ENCODE measurements at places on chromosomes 12 and 14.

GRCh38 chr12:76785407-76785806, 21.5 kb downstream of the ZDHHC17 start:
- DNase-seq: no peak

DNA sequence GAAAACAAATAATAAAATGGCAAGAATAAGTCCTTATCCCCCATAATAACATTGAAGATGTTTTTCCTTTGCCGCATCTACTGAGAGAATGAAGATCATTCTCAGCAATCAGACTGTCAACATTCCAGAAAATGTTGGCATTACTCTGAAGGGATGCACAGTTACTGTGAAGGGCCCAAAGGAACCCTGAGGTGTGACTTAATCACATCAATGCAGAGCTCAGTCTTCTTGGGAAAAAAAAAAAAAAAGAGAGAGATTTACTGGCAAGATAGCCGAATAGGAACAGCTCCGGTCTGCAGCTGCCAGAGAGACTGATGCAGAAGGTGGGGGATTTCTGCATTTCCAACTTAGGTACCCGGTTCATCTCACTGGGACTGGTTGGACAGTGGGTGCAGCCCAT, 41.3 kb upstream of the OR6J1 start:
- DNase-seq: no peak

GRCh38 chr12:111650912-111651311, 34.8 kb downstream of the BRAP start:
- no peak for DNase-seq

GRCh38 chr12:21751517-21751916, 23.0 kb downstream of the KCNJ8 start:
- DNase-seq: no peak

DNA sequence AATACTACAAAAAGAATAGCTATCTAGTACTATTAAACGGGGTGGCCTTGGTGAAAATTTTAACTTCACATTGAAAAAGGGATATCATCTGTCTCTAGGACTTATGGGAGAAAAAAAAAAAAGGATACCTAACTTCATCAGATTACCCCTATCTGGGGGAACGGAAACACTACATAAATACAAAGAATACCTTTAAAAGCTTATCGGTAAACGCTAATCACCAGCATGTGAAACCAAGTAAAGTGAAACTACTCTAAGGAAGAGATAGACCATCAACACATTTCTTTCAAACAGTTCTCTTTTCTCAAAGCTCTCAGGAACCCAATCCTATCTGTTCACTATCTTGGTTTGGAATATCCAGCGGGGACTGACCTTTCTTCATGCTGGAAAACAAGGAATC, 3.5 kb downstream of the KICS2 start:
- no peak for DNase-seq

- no peak for DNase-seq
These were observed 167.1 kb upstream of the NOS1 start for GRCh38 chr12:117528538-117528937.

DNA sequence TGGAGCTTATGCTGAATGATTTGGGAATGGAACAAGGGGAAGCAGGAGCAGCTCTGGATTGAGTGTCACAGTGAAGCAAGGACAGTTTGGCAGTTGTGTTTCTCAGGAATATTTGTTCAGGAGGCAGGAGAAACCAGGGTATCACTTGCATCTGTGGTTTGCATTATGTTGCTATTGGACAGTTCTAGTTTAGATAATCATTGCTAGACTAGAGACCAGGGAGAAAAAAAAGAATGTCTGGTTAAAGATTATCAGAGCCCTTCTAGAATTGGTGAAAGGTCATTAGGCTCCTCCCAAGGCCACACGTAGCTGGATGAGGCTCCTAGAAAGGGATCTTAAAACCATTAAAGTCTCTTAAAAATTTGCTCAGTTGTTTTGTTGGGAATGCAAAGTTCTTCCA, 17.0 kb upstream of the SRSF5 start:
- DNase-seq: no peak

DNA sequence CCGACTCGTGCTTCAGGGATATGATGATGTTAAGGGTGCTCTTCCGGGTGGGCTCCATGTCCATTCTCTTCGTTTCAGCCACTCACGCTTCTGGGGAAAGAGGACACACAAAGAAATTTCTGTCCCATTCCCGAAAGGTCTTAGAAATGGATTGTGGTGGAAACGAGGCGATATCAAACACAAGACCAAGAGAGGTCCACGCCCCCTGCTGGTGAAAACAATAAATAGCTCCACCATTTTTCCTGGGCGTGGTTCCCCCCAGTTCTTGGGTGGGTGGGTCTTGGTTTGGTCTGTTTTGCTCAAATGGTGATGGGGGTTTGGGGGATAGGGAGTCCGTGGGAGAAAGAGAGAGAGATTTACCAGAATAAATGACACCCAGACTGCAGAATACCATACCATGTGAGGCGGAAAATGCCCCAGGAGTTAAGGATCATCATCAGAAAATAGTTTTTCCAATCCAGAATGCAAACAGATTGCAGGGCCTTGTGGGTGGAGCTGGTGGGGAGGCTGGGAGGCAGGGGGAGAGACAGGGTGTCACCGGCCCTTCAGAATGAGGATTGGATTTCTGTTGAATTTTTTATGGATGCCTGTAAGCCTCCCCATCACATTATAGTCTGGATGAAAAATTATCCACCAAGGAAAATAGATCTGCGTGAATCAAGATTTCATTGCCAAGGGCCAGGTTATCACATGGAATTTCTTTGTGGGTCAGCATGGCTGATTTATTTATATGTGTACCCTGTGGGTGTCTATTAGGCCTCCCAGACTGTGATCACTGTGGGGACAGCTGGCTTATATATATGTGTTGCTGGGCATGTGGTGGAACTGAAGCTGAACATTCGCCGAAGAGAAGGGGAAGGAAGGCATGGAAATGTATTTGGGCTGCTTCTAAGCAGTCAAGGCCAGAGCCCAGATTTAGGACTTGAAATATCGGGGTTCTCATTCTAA, 55.8 kb downstream of the SRRM4 start:
- no peak for DNase-seq

DNA sequence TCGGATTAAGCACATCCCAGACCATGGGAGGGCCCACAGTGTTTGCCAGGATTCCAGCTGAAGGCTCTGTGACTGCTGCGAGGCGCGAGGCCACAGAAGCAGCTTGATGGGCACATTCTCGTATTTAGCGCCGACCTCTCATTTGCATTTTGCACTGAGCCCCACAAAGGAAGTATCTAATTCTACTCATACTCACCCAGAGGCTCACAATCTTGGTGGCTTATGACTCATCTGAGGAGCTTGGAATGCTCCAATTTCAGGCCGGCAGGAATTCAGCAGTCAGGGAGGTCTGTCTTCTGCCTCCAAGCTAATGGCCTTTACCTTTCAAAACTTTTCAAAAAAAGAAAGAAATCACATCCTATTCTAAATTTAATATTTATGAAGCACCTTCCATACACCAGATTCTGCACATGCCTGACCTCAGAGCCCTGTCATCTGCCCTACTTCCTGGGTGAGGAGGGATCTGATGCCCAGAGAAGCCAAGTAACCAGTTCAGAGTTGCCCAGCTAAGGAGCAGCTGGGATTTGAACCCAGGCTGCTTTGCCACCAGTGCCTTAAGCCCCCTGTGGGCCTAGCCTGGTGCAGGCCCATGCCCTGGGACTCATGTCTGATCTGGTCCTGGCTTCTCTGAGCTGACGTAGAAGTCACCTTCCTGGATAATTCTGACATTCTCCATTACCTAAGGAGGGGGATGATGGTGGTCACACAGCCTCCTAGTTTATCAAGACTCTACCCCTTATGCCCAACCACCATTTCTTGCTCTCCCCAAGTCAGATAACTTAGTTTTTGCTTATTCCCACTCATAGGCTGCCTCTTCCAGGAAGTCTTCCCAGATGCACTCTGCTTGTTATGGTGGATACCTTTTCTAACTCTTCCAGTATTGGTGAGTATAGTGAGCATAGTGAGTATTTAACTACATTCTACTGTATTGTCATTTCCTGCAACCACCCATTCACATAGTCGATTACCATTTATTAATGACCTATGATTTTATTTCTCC, 198.9 kb downstream of the RBM19 start:
- no peak for DNase-seq

DNA sequence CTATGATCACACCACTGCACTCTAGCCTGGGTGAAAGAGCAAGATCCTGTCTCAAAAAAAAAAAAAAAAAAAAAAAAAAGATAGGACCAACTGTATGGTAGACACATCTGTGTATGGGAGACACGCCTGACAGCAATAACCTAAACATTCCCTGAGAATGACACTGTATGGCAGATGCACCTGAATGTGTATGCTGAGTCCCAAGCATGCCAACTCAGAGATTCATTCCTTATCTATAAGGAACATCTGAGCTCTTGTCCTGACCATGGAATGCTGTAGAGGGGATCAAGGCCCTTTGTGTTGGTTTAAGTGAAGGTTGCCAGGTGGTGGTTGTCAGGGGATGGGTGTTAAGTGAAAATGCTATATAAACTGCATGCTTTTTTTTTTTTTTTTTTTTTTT, 19.2 kb upstream of the LGALS3 start:
- DNase-seq: no peak

GRCh38 chr14:51168215-51168613, 71.8 kb upstream of the TMX1 start:
- DNase-seq: no peak
